ENCODE measurements at places on chromosomes 2 and 18. TPM values are rescaled to one million over a fixed set of nuclear protein-coding genes. Genes with fewer than 3 reads are reported as not detected.

DNA sequence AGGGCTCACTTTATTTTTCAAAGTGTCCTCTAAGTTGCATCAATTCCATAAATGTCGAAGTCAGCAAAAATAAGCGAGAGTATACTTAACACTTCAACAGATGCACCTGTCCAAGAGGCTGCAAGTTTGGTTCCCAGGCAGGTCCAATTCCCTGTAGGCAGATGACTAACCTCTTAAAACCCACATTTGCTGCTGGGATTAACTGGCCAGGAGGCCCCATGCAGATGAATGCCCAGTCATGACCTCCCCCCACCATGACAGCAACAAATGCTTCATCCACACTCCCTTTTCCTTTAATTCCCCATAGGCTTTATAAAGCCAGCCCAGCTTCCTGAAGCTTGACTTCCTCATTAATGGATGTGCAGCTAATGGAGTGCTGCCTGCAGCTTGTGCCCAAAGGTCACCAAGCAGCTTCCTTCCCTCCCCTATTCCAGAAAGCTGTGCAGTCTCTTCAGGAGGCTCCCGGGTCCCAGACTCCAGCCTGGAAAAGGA, 35.7 kb downstream of the REEP1 start:
- DNase-seq, result no peak
- no peaks in the 10 kb centered on the region for H3K4me1 ChIP-seq
- H3K36me3 ChIP-seq, result no peaks in the 10 kb centered on the region
- no peak overlapping the region for H3K4me3 ChIP-seq
- no peak overlapping the region for H3K27ac ChIP-seq
- peaks cover 16% of the 10 kb centered on the region for H3K27me3 ChIP-seq

DNA sequence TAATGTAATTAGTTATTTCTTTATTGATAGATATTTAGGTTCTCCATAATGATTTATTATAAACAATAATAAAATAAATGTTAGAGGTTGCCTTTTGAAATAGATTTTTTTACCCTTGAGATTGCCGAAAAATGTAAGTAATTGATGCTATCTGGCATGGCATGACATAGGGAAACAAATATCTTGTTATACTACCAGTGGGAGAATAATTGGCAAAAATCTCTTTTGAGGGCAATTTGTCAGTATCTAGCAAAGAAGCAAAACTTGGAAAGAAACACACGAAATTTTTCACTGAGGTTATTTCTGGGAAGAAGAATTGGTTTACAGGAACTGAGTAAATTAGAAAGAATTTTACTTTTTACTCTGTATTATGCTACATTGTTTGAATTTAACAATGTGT, 547.2 kb upstream of the SETBP1 start:
- no peaks in the 10 kb centered on the region for H3K36me3 ChIP-seq
- no peak overlapping the region for H3K4me3 ChIP-seq
- H3K27me3 ChIP-seq, result no peaks in the 10 kb centered on the region
- no peaks in the 10 kb centered on the region for H3K4me1 ChIP-seq
- H3K27ac ChIP-seq, result no peak overlapping the region
- DNase-seq, result peak; percentile 71

DNA sequence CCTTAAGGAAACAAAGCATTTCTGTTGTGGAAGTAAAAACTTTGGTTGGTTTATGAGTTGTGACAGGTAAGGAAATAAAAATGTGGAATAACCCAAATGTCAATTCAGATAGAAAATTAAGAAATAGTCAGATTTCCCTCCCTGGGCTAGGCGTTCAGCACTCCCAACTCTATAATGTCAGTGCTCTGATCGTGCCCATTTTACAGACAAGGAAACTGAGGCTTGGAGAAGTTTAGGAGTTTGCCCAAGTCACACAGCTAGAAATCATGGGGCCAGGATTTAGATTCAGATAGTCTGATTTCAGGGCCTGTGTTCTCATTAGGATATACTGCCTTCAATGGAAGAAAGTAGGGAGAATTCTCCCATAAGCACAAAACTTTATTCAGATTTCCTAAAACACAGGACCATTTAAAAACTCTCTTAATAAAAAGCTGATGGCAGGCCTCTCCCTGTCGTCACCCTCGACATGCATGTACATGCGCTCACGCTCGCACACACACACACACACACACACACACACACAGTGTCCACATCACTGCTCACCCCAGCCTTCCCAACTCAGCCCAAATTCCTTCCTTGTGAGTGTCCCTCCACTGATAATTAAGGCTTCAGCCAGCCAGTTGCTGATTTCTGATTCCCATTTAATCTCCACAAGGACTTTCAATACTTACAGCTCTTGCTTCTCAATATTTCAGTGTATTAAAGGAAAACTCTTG, 49.1 kb upstream of the SLC14A2 start:
- peaks cover 15% of the 10 kb centered on the region for H3K4me1 ChIP-seq
- peak overlapping the region; percentile 36 for H3K27ac ChIP-seq
- peak; percentile 97 for DNase-seq

GRCh38 chr2:113896791-113897190, 6.9 kb downstream of the ACTR3 start:
- no peaks in the 10 kb centered on the region for H3K27me3 ChIP-seq
- no peak overlapping the region for H3K4me3 ChIP-seq
- no peaks in the 10 kb centered on the region for H3K36me3 ChIP-seq
- H3K27ac ChIP-seq, result no peak overlapping the region

DNA sequence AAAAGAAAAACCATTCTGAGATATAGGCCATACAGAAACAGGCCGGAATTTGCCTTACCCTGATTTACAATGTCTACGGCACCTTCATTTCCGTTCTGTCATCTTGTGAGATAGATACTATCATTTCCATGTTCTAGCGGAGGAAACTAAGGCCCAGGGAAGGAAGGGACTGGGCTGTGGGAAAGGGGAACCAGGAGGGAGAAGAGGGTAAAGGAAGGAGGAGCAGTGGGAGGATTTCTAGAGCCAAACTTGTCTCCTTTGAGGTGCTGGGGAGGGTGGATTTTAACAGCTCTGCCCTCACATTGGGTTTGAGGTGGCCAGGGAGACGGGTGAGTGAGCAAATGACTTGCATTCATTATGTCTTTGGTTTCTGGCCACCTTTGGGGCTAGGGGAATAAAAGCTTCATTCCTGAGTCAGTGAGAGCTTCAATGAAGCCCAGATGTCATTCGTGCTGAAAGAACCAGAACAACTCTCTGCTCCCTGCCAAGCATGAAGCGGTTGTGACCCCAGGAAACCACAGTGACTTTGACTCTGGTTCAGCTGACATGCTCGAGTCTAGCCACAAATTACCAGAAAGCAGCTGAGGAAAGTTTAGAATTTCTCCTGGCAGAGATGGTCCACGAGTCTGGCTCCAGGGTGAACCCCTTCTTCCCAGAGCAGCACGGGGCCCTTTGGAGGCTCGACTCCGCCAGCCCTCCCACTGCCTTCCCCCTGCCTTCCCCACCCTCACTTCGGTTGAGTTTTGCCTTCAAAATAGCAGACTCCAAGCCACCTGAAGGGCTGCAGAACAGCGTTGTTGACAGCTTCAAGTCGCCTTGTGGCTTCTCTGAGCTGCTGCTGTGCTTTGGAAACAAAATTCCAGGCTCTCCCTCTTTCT, 3.8 kb downstream of the ACTG2 start:
- no peak overlapping the region for H3K4me3 ChIP-seq
- no peaks in the 10 kb centered on the region for H3K27me3 ChIP-seq
- peak; percentile 97 for DNase-seq
- H3K27ac ChIP-seq, result peak overlapping the region; percentile 16
- no peaks in the 10 kb centered on the region for H3K36me3 ChIP-seq
- H3K4me1 ChIP-seq, result peaks cover 20% of the 10 kb centered on the region

- H3K4me3 ChIP-seq, result no peak overlapping the region
- H3K27me3 ChIP-seq, result no peaks in the 10 kb centered on the region
- DNase-seq, result peak; percentile 51
These were observed 155.0 kb downstream of the CERS6 start for GRCh38 chr2:168611091-168611490.

DNA sequence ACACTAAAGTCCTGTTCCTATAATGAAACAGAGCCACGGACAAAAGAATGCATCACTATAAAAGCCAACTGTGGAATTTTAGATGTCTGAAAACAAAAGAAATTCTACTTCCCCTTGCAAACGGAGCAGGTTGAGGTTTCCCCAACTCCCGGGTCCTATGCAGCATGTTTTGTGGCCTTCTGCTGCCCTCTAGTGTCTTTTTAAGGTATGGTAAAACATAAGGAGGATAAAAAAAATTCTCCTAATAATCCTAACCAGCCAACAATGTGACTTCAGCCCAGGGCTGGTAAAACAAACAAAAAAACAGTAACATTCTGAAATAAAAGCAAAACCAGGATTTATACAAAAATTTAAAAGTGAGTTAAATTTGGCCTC, 539.5 kb downstream of the NRXN1 start:
- H3K27ac ChIP-seq, result no peak overlapping the region
- no peaks in the 10 kb centered on the region for H3K27me3 ChIP-seq
- no peaks in the 10 kb centered on the region for H3K4me1 ChIP-seq
- no peaks in the 10 kb centered on the region for H3K36me3 ChIP-seq

- H3K4me1 ChIP-seq, result peaks cover 17% of the 10 kb centered on the region
- no peaks in the 10 kb centered on the region for H3K36me3 ChIP-seq
- no peaks in the 10 kb centered on the region for H3K27me3 ChIP-seq
- no peak overlapping the region for H3K27ac ChIP-seq
These were observed 32.0 kb downstream of the RAB31 start for GRCh38 chr18:9740071-9740470.

GRCh38 chr18:64699081-64699480, 550.2 kb upstream of the LINC00305 start:
- H3K27me3 ChIP-seq, result no peaks in the 10 kb centered on the region
- no peak overlapping the region for H3K27ac ChIP-seq
- no peaks in the 10 kb centered on the region for H3K36me3 ChIP-seq
- H3K4me3 ChIP-seq, result no peak overlapping the region
- no peaks in the 10 kb centered on the region for H3K4me1 ChIP-seq

DNA sequence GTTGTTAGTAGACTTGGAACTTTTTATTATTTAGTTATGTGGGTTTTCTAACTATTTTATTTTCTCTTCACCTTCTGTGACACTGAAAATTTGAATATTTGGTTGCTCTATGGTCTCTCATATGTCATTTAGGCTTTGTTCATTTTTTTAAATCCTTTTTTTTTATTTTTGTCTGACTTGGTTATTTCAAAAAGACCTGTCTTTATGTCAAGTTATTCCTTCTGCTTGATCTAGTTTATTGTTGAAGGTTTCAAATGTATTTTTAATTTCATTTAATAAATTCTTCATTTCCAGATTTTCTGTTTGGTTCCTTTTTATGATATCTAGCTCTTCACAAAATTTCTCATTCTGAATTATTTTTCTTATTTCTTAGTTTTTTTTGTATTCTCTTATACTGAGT, 160.6 kb upstream of the ATP5MC3 start:
- H3K36me3 ChIP-seq, result no peaks in the 10 kb centered on the region
- DNase-seq, result no peak
- H3K4me1 ChIP-seq, result no peaks in the 10 kb centered on the region
- H3K27ac ChIP-seq, result no peak overlapping the region

- H3K4me1 ChIP-seq, result no peaks in the 10 kb centered on the region
- no peak overlapping the region for H3K4me3 ChIP-seq
- no peaks in the 10 kb centered on the region for H3K36me3 ChIP-seq
- DNase-seq, result no peak
- no peak overlapping the region for H3K27ac ChIP-seq
- H3K27me3 ChIP-seq, result no peaks in the 10 kb centered on the region
These were observed 89.8 kb upstream of the ACKR3 start for GRCh38 chr2:236479814-236480213.

The B3GNT7 gene
- total RNA-seq, result 0.17 TPM

Data from fibroblast of lung (primary cell).